ENCODE measurements at places on chromosomes 1 and 21.

- DNase-seq: no peak
These were observed 35.1 kb downstream of the LRRC42 start for GRCh38 chr1:53981220-53981619.

DNA sequence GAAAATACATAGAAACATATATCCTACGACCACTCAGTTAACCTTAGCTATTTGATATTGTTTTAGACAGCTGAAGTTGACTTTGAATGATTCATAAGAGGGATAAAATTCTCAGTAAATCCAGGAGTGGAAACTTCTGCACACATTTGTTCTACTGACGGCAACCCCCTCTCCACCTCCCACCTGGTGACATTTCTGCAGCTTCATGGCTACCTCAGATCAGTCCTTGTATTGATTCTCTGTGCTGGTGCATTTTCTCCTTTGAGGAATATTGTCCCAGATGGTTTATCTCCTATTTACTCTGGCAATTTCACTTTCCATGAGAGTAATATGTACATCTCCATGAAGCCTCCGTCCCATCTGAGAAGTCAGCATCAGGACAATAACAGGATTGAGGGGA is 57.7 kb upstream of the COA6 start:
- no peak for DNase-seq

DNA sequence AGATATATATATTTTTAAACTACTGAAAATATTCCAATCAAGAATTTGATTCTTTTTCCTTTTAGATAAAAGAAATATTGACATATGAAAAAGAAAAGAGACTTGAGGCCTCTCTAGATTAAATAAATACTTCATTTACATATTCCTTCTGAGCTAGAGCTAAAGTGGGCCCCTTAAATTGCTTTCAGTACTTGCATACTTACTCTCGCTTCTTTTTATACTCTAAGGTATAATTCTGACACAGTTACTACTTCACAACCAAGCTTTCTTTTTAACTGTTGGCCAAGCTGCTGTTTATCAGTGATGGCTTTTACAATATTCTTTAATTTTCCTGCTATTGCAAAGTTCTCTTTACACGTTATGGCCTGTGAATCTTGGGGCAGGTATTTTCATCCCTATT is 24.6 kb downstream of the EXTL2 start:
- no peak for DNase-seq

GRCh38 chr1:6601923-6602668 is 573 bp downstream of the KLHL21 start:
- DNase-seq: peak; percentile 82

GRCh38 chr1:180185281-180185680 is 30.6 kb downstream of the QSOX1 start:
- DNase-seq: no peak

- DNase-seq: no peak
These were observed 19.0 kb upstream of the SLC6A9 start for GRCh38 chr1:44050261-44050660.

GRCh38 chr1:11198851-11199594 is 9.9 kb downstream of the ANGPTL7 start:
- DNase-seq: no peak

- no peak for DNase-seq
These were observed 70.1 kb downstream of the PCBP3 start for GRCh38 chr21:45713613-45714012.

GRCh38 chr1:57296726-57297250 is 127.1 kb downstream of the DAB1 start:
- no peak for DNase-seq

DNA sequence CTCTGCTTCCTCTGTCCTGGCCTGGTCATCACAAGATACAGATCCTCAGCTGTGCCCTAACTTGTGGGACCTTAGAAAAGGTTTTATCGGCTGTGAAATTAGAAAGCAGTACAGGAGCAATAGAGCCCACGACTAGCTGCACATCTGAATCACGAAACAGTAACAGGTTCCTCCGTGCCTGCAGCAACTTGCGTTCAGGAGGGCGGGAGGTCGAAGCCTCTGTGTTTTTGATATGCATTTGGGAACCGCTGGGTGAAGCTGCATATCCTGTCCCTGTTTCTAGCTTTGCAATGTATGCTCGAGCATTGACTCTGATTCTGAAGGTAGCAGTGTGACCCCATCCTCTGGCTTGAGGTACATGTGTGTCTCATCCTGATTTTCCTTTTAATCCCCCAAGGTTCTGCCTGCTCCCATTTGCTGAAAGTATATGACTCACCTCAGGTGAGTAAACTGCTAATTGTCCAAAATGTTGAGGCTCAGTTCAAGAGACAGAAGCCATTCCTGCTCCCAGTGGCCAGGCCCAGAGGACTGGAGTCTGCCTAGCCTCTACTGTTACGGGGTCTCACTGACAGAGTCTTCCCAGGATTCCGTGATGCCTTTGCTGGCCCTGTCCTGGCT is 44.3 kb downstream of the SCCPDH start:
- no peak for DNase-seq

DNA sequence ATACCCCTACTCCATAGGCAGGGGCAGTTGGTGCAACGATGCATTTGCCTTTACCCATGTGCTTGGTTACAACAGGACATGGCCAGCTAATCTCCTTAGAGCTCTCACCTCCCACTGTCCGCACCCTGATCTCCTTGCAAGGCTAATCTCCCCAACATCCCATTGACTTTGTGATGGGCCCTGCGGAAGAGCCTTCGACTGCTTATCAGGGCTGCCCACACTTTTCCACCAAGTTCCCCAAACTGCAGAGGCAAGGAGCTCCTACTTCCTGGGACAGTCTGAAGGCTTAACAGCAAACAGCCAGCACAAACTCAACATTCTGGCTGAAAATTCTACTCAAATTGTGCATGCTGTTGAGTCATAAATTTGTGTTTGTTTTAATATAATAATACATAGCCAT is 36.0 kb downstream of the C1orf94 start:
- DNase-seq: no peak

- DNase-seq: no peak
These were observed 346.6 kb downstream of the RPS6KC1 start for GRCh38 chr1:213397638-213398037.

GRCh38 chr1:6507037-6507428 is 15.6 kb upstream of the PLEKHG5 start:
- no peak for DNase-seq
